Panc1 (cell line): ENCODE measurements at places on chromosomes 2 and 18.

DNA sequence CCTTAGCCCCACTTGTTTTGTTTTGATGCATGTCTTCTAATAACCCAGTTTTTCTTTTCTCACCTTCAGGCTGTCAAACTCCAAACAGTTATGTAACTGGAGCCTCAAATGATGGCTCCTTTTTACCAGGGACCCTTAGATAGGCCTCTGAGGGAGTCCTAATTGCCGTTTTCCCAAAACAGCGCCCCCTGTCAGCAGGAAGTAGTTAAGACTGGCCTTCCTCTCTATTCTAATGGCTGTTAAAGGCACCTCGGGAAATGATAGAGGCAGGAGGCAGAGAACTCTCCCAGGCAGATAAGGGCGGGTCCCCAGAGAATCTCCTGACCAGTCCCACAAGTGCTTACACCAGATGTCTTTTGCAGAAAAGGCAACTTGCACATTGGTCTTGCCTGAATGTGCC is 123.2 kb downstream of the KCNS3 start:
- DNase-seq, result no peak

- DNase-seq, result no peak
These were observed 58.1 kb downstream of the KCNS3 start for GRCh38 chr2:17936599-17936998.

DNA sequence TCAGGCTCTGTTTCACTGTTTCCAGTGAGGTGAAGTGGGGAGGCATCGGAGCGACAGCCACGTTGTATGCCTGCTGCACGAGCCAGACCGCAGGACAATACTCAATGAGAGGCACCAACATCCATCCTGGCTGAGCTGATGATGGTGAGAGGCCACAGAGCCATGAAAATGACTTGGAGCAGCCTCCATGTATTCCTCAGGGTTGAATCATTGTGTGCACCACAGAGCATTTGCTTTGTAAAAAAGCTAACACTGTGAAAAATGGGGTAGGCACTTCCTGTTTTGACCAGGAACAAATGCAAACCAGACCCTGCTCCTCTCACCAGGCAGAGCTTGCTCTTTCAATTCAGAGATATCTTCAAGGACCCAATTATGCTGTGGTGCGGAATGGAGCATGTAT is 87.2 kb downstream of the LPIN1 start:
- no peak for DNase-seq

- no peak for DNase-seq
These were observed 347.6 kb upstream of the VRK2 start for GRCh38 chr2:57698935-57699449.

DNA sequence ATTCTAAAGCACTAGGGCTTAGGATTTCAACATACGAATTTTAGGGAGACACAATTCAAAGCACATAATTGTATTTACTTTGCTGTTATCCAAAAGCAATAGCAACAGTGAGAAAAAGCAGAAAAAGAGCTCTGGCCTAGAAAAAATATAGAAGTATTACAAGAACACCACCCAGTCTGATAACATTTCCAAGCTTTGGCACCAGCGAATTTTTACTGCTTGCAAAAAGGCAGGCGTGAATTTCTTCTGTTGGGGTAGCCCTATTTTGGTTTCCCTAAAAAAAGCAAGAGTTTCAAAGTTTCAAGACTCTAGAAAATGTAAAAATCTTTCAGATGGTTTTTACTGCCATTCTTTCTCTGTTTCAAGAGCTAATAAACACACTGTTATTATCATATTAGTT is 292.7 kb downstream of the DPP10 start:
- no peak for DNase-seq

DNA sequence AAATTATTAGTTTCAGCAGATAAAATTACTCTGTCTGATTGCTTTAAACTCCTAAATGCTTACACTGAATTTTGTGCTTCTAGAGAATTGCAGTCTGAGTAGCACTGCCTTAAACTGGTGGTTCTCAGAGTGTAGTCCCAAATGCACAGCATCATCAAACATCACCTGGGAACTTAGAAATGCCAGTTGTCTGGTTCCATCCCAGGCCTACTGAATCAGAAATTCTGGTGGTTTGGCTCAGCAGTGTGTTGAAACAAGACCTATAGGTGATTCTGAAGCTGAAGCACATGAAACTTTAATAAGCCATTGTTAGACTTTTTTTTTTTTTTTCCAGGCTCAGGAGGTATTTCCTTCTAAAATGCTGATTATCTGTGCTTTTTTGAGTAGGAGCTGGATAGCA is 22.0 kb downstream of the EPC2 start:
- no peak for DNase-seq

DNA sequence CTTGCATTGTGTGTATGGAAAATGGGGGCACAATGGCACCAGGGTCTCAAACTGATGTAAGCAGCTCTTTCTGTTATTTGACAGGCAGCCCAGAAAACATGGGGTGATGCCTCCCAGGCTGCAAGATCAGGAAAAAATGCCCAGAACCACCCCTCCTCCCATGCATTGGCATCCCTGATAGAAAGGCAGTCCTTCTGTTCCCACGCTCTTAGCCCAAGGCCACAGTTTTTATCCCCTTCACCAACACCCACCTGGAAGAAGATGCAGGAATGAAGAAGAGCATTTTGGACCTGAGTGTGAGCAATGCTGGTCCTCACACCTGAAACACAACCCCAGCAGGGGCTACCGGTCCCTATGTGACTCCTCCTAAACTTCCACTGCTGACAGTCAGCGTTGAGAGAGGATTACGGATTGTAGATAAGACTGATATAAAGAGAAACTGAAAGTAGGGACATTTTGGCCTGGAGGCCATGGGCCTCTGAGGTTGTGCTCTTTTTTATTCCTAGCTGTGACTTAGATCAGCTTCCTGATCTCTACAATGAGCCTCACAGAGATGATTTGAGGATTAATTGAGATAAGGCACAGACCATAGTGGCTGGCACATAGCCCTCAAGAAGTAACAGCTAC is 386.0 kb upstream of the ATP5MC3 start:
- DNase-seq, result no peak

GRCh38 chr2:145987793-145988192 is 1467.9 kb upstream of the ZEB2 start:
- DNase-seq, result no peak

GRCh38 chr2:66489436-66489835 is 54.5 kb downstream of the MEIS1 start:
- no peak for DNase-seq

- no peak for DNase-seq
These were observed 122.5 kb downstream of the HDAC4 start for GRCh38 chr2:239278361-239278760.

- DNase-seq, result no peak
These were observed 31.5 kb downstream of the USP34 start for GRCh38 chr2:61439241-61440002.

GRCh38 chr18:22983175-22983574 is 50.0 kb downstream of the RBBP8 start:
- peak; percentile 27 for DNase-seq

DNA sequence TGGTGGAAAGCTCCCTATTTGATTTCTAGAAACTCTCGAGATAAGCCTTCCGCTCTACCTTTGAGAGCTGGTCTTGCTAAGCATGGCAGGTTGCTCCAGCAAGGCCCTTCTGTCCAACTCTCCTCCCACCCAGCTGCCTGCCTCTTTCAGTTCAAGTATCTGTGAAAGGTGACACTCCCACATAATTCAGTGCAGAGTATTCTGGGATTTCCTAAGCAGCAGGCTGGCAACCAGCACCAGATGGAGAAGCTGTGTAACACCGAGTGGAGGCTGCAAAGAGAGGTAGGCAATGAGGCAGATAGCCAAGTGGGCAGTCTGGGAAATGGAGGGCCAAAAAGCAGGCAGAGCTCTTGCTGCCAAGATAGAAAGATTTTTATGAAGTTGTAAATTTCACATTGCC is 88.4 kb upstream of the CAVIN2 start:
- no peak for DNase-seq

- DNase-seq, result no peak
These were observed 37.1 kb downstream of the PIEZO2 start for GRCh38 chr18:11112286-11112685.

DNA sequence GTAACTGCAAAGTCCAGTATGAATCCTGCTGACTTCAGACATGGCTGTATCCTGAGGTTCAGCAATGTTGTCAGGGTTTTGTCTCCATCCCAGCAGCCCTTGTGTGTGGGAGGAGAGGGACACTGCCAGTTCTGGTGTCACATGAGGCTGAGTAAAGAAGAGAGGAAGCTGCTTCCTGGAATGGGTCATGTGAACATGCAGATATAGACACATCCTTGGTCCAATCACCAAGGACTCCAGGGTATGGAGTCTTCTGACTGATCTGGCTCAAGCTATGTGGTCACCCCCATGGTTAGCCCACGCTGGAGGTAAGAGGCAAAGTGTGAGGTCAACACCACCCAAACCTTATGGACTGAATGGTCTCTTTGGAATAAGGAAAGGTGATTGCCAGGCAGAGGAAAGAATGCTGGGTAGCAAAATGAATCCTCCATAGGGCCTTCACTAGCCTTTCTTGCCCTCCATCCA is 134.4 kb upstream of the SLC1A4 start:
- no peak for DNase-seq

- DNase-seq, result no peak
These were observed 41.0 kb upstream of the ARL4C start for GRCh38 chr2:234537929-234538328.

GRCh38 chr18:80167931-80168330 is 58.9 kb downstream of the ADNP2 start:
- no peak for DNase-seq

DNA sequence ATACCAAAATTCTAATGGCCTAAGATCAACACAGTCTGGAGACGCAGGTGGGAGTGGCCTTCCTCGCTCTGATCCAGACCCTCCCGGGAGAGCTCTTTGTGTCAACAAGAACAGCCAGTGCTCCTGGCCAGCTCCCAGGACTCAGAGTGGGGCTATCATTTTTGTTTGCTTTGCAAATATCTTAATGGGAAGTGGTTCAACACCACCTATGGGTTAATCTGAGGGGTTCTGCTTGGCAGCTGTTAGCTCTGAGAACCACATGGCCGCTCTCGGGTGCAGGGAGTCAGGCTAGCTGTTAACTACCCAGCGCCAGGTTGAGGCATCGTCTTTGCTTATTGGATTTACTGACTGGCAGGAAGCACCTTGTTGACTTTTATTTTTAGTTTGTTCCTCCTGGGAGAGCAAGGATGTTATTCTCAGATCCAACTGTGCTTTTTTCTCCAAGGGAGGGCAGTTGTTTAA is 184.8 kb upstream of the SP5 start:
- DNase-seq, result no peak
